Activated CD4-positive, alpha-beta T cell treated with anti-CD3 and anti-CD28 coated beads, Interleukin-2, Interleukin-4, amounts not matched to agents 100 ng/mL and 50 ng/mL, durations not matched to agents 16 hours and 8 hours (primary cell): ENCODE measurements at places on chromosomes 1 and 21.

DNA sequence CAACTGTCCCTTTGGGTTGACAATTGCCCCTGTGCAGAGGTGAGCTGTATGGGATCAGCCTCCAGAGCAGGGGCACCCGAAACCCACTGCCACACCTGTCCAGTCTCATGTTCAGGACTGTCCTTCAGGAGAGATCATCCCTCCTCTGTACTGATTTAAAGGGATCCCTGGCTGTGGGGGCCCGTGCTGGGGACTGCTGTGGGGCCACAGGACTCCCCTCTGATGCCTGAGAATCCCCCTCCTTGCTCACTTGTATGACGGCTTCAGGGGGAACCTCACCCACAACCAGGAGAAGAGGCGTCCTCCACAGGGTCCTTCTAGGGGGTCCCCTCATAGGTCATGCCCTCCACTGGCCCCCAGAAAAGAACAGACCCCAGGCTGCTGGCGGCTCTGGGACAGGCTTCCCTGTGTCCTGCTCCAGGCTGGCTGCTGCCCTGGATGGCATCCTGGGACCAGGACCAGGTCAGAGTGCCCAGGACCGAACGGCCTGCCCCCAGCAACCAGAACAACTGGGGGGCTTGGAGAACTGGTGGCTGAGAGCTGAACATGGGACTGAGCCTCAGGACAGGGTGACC, 77.5 kb upstream of the ACTRT2 start:
- no peak for DNase-seq

DNA sequence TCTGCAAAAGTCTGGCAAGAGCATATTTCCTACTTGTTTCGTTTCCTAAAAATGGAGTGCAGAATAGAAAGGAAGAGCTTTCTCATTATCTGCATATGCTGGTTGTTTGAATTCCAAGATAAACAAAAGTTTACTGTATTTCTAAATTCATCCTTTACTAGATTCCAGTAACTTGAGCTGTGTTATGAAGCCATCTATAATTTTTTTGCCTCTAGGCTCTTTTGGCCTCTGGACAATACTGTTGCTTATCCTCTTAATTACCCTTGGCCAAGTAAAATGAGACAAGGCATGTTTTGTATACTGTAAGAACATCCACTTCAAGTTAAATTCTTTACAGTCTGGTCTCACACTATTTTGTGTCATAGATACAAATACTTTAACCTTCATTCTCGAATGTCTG, 45.6 kb upstream of the HFM1 start:
- DNase-seq, result no peak

DNA sequence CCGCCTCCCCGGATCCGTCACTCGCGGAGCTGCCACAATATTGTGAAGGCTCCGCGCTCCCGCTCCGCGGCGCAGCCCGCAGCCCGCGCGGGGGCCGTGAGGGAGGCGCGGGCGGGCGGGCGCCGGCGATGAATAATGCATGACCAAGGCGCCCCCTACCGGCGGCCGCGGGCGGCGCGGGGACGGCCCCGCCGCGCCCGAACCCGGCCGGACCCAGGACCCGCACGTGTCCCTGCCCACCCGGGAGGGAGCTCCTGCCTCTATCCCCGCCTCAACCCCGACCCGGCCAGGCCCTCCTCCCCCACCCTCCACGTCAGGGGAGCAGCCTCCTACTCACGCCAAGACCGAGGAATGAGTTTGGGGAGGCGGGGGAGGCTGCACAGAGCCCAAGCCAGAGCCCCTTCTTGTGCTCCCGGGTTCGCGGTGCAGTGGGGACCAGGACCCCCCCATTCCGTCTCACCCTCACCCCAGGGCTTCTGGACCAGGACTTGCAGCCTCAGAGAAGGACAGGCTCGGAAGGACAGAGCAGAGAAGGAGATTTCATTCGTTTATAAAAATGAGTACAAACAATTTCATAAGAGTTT, 70.8 kb upstream of the CASZ1 start:
- peak; percentile 38 for DNase-seq

DNA sequence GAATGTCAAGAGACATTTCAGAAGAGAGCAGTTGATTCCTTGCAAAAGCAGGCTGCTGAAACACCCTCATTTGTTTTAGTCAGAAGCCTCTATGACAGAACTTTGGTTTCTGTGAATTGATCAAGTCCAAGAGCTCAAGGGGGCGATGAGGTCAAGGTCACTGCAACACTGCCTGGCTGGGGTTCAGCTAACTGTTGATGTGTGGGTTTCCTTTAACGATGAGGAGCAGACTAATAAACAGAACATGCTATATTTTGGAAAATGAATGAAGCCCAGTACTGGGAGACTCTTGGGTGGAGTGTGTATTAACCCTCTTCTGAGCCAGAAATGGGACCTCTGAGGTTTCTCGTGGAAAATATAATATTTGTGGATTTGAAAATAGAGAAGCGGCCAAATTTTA, 109.3 kb downstream of the ZC3H11B start:
- no peak for DNase-seq

- DNase-seq, result no peak
Measured at GRCh38 chr1:84505493-84506001, 639 bp upstream of the SPATA1 start.
